ENCODE measurements at places on chromosomes 2 and 18.

DNA sequence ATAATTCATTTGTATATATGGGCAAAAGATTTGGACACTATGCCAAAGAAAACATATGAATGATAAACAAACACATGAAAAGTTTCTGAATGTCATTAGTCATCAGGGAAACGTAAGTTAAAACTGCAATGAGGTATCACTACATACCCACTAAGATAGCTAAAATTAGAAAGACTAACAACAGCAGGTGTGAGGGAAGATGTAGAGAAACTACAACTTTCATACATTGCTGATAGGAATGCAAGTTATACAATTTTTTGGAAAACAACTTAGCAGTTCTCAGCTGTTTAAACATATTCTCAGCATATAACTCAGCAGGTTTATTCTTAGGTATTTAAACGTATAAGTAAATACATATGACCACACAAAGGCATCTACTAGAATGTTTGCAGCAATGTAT lies 563.5 kb upstream of the KLHL29 start:
- no peak for DNase-seq

DNA sequence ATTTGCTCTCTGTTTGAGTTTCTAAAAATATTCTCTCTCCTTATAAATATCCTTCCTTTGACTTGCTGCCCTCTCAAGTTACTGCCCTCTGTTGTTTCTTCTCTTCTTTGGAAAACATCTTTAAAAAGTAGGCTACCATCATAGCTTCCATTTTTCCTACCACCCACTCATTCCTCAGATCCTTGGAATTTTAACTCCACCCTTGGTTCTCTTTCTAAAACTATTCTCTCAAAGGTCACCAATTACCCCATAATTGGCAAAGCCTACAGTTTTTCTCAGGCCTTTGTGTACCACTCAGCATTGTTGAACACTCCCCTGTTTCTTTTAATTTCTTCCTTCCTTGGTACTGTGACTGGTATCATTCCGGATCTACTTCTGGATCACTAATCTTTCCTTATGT lies 43.0 kb upstream of the ITGAV start:
- DNase-seq = no peak

- DNase-seq = no peak
Observed at GRCh38 chr2:3634596-3635121, 23.3 kb upstream of the ALLC start.

- DNase-seq = peak; percentile 45
Observed at GRCh38 chr18:77822632-77823031, 573.0 kb downstream of the GALR1 start.

- DNase-seq = no peak
Observed at GRCh38 chr18:3140986-3141639, 78.7 kb downstream of the MYOM1 start.
